ENCODE measurements at places on chromosomes 13 and 19.

GRCh38 chr19:28612275-28612769 lies 600.6 kb downstream of the UQCRFS1 start:
- DNase-seq, result no peak

GRCh38 chr19:48842789-48843162 lies 6.5 kb upstream of the HSD17B14 start:
- DNase-seq, result peak; percentile 79

DNA sequence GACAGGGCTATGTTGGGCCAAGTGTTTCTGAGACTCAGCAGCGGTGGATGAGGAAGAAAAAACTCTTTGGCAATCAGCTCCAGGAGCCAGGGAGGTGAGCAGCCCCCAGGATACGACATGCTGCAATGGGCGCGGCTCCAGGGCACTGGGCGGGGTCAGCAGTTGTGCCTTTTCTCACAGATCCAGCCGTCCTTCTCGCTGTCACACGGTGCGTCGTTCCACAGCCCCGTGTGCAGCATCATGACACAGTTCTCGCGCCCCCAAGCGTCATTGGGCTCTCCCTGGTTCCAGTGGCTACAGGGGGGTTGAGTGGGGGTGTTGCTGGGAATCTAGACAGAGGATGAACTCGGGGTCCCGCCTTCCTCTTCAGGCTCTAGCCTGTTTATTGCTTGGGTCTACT lies 2.7 kb downstream of the CLEC4G start:
- DNase-seq, result no peak

GRCh38 chr13:52385870-52386269 lies 20.1 kb downstream of the THSD1 start:
- DNase-seq, result no peak

- DNase-seq, result no peak
These were observed 286.3 kb downstream of the TBC1D4 start for GRCh38 chr13:75195495-75196146.

DNA sequence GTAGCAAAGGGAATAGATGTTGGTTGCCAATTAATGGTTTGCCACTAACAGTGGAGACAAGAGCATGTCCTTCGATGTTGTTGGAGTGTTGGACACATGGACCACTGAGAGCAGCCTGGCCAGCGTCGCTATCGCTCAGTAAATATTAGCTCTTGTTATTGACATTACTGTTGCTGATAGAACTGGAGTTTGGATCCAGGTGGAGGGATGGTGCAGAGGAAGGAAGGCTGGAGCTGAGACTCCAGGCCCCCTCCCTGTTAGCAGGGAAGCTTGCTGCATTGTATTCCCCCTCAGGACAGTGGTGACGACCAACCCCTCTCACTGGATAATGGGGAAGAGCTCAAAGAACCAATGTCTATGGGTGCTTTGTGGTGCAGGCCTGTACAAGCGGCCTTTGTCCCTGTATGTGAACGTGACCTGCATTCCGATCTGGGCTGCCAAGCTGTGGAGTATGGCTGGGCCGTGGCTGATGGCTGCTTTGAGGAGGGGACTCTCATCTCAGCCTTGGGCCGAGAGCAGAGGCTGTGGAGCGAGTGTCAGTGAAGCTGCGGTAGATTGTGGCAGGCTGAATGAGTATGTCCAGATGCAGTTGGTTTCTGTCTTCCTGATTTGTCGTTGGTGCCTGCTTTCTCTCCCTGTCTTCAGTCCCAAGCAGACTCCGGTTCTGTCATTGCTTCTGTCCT lies 7.0 kb downstream of the CLASRP start:
- DNase-seq, result no peak

DNA sequence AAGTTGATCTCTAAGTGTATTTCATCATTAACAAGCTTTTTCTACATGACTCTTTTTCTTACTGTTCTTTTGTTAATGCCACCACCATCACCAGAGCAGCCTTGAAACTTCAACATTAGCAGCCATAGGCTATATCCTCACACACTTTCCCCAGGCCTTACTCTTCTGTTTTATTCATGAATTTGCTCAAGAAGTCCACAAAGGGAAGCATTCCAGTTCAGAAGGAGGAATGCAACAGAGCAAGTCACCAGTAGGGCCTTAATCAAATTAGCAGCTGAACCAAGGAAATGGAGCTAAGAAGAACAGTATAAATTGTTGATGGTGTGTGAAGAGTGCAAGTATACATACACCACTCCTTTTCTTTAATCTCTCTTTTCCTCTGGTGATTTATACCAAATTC lies 223.1 kb downstream of the NBEA start:
- no peak for DNase-seq

- peak; percentile 100 for DNase-seq
These were observed 10.7 kb upstream of the MKNK2 start for GRCh38 chr19:2061495-2062388.

GRCh38 chr13:67351909-67352308 lies 121.8 kb upstream of the PCDH9 start:
- DNase-seq, result no peak

GRCh38 chr13:23572836-23573235 lies 2.6 kb downstream of the TNFRSF19 start:
- DNase-seq, result no peak

- DNase-seq, result no peak
These were observed 28.7 kb upstream of the FRY start for GRCh38 chr13:32002873-32003272.

GRCh38 chr19:30712431-30713337 lies 340.5 kb downstream of the ZNF536 start:
- no peak for DNase-seq

DNA sequence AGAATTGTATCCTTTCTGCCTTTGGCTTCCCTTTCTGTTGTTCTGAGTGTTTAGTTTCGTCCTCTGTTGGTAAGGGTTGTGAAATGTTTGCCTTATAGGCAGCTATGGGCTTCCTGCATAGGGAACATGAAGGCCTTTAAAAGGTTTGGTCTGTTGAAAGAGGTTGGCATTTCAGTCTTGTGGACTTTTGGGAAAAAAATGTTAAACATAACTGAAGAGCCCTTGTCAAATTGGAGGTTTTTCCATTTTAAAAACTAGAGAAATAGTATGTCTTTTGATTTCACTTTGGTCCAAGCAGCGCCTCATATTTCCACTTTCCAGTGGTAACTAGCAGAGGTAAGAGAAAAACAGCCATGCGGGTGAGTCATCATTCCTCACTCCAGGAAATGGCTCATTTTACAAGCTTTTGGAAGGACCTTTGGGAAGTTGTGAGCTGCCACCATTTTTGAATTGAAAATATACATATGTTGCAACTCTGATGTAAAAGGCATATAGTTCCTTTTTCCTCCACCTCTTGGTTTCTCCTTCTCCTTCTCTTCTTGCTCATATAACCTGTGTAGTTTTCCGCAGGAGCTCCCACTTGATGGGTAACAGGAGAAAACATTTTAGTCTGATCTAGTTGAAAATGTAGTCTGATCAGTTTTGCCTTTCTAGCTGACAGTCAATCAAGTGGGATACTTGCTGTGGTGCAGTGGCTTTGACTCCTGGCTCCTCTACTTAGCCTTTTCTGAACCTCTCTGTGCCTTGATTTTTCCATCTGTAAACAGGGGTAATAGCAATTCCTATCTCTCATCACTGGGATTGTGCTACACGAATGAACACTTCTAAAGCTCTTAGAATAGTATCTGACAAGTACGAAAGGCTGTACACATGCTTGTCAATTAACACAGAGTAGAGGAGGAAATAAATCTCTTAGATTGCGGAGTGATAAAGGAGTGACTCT lies 23.0 kb downstream of the GPC6 start:
- DNase-seq, result no peak

DNA sequence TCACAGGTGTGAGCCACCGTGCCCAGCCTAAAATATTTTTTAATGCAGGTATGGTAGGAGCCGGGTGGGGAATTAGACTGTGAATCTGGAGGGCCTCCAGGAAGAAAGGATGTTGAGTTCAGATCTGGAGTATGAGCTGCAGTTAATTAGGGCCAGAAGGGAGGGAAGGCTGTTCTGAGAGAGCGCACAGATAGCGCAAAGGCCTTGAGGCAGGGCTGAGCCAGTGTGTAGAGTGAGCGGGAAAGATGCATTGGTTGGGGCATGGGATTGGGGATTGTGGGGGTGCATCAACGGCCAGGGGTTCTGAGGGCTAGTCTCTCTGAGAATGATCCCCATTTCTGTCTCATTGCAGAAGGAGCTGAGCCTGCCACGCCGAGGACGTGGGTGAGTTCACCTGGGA lies 9.7 kb downstream of the MAST3 start:
- DNase-seq, result no peak

DNA sequence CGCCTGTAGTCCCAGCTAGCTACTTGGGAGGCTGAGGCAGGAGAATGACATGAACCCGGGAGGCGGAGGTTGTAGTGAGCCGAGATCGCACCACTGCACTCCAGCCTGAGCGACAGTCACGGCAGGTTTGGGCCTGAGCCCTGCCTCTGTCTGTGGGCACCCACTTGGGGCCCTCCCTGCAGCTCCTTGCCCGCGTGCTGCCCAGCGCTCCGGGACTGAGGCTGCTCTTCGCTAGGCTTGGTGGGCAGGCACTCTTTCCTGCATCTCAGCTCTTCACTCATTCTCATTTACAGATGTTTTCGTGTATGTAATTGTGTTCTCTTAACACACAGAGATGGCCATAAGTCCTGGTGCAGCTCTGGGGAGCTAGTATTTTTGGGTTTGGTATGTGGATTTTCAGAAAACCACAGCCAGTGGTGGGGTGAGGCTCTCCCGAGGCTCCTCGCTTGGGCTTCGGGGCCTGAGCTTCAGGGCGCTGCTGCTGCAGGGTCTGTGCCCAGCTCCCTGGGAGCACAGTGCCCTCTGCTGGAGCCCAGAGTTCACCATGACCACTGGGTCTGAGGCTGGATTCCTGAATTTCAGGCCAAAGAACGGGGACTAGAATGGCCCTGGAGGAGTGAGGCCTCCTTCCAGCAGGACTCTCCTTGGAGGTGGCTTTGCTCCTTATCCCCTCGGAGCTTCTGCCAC lies 15.2 kb downstream of the UPF1 start:
- DNase-seq, result peak; percentile 74

DNA sequence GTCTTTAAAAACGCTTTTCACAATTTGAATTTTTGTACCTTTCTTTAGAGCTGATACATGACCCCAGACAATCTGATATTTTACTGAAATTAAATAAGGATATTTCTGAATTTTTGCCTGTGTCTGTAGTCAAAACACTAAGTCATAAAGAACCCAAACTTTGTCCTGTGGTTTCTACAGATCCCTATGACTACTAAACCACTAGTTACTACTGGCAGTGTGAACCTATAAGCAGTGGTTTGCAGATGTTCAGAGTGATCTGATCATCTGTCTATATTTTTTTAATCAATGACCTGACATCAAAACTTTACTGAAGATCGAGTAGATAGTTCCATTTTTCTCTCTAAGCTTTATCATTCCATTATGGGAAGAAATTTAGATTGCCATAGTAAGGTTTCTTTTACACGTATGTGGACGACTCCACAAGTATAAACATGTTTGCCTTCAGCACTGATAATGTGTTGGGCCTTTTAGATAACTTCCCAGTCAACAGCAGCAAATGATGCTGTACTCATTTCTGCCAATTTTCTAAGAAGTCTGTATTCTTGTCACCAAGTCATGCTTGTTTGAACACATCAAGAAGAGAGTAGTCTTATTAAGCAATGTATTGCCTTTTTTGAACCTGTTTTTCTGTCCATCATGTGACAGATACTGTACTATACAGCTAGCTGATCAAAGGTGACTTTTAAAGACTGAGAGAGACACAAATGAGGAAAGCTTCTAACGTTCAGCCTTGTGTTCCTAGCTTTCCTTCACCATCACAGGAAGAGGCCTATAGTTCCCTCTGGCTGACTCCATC lies 21.8 kb downstream of the POLR1D start:
- peak; percentile 72 for DNase-seq
